ENCODE measurements at places on chromosomes 16 and 17. TPM values are rescaled to one million over a fixed set of nuclear protein-coding genes. Genes with fewer than 3 reads are reported as not detected.

GRCh38 chr16:24382762-24383407 is 126.8 kb downstream of the CACNG3 start:
- no peak for DNase-seq

DNA sequence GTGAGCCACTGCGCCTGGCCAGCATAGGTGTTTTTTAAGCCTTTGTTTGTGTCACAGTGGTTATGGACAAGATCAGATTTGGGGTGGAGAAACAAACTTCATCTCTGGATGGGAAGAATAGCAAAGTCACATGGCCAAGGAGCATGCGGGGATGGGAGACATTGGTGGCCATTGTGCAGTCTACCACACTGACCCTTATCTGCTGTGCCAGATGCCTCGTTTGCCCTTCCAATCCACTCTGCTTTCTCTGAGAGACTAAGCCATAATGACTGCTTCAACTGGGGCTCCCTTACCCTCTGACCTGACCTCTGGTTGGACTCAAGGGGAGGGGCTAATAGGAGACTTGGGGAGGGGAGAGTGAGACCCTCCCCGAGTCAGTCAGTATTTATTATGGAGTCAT is 166.8 kb downstream of the PRKCB start:
- no peak for DNase-seq

DNA sequence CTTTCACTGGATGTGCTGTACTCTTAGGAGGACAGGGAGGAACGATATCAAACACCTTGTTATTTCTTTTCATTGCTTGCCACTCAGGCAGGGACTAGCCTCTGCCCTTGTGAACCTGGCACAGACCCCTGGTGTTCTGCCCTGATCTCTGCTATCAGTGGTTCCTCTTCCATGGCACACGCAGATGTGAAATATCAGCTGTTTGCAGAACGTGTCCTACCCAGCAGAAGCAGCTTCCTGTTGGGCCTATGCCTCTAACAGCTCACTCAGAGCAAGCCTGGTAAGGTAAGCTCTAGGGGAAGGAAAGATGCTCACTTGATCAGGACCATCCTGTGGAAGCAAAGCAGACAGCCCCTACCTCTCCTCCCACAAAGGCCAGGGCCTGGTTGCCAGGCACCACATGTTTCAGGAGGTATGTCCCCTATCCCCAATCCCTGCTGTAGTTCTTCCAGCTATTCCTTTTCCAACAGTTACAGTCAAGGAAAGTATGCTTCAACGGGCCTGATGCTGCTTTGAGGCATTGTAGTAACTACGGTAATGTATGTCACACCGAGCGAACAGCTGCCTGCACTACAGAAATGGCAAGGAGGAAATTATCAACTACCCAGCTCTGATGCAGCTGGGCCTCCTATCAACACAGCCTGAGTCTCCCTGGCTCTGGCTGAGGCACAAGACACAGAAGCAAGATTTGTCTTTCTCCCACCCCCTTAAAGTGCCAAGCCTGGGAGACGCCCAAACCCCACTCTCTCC is 41.3 kb upstream of the GFOD2 start:
- DNase-seq, result no peak

DNA sequence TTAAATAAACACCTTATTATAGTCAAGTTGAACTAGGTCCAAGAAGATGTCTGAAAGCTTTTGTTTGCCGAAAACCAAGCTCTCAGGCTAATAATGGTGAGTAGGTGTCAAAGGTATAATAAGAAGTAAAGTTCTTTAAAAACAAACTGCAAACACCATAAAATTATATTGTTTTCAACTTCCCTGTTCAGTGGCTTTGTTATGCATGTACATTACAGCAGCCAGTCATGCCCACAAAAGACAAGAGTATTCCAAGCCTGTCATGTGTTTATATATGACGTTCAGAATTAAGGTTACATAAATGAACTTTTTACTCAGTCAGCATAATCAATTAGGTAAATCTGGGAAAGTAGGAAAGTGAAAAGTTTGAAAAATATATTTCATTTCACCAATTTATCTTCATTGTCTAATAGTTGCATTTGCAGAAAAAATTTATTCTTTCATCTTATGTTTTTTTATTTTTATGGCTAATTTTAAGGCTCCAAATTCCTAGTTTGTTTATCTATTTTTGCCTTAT is 928.7 kb upstream of the SOX9 start:
- no peak for DNase-seq

GRCh38 chr17:55668312-55668920 is 54.2 kb downstream of the TMEM100 start:
- no peak for DNase-seq

DNA sequence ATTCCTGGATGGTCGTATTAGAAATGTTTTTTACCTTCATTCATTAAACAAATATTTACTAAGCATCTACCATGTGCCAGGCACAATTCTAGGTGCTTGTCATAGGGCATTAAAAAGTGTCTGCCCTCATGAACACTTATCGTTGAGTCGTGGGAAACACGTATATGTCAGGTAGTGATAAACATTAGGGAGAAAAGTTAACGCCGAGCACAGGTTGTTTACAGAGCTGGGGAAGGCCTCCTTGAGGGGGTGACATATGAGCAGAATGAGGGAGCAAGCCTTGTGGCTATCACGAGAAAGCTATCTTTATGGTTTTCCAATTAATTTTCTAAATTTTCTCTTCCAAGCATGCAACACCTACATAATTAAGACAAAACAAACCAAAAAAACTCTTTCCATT is 985 bp upstream of the ZNF213 start:
- no peak for DNase-seq

- DNase-seq, result peak; percentile 21
Measured at GRCh38 chr17:73950593-73950914, 252.9 kb upstream of the RPL38 start.

DNA sequence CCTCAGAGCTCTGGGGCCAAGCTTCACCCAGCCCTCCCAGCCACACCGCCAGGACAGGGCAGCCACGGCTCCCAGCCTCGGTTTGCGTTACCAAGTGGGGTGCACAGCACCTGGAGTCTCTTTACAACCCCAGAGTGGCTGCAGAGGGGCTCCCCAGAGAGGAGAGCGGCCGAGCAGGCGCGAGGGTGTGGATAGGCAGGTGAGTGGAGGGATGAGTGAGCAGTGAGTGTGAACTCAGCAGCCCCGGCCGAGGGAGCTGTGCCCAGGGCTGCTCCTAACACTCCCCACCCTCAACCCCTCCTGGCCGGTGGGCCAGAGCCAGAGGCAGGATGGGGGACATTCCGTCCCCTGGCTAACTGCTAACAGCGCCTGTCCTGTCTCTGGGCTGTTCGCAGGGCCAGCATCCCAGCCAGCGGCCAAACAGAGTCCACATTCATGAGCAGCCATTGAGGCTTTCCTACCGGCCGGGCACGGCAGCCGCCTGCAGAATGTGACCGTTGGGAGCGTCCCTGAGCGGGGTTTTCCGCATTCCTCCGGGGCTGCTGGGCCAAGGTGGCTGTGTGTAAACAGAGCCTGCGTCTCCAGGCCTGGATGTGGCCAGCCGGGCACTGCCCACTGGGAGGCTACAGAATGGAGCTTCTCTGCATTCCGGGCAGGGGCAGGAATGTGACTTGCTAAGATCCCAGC is 5.3 kb downstream of the ZNF469 start:
- DNase-seq, result peak; percentile 30

- DNase-seq, result no peak
Measured at GRCh38 chr17:29968271-29968670, 26.8 kb downstream of the EFCAB5 start.

- DNase-seq, result no peak
Measured at GRCh38 chr17:45578516-45579455, 88.3 kb upstream of the PLEKHM1 start.

DNA sequence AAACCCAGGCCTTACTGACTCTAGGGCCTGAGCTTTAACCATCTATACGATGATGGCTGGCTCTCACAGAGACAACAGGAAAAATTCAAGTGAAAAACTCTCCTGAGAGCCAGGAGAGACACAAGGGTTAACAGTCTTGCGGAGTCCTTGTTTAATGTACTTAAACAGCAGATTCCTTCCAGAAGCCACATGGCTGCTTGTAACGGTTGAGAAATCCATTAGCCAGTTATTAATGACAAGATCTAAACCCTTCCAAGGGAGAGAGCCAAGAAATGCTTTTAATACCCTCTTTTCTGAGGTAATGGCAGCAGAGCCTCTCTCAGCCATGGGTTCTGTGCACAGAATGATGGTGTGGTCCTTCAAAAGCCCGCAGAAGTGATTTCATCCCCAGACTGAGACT is 5.2 kb upstream of the ALDOA start:
- no peak for DNase-seq

DNA sequence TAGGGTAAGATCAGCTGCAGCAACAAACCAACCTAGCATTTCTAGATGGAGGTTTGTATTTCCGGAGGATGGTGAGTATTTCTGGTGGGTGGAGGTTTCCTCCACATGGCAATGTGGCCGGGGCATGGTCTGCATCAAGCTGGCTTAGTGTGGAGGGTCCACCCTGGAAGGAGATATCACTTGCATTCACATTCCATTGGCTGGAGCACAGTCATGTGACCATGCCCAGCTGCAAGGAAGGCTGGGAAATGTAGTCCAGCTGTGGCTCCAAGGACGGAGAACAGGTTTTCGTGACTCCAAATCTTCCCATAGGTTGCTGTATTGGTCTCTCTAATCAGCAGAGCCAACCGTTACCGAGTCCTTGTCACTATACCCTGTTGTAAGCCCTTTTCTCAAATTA is 68.7 kb downstream of the RAI1 start:
- DNase-seq, result peak; percentile 36

GRCh38 chr16:72428681-72429376 is 256.9 kb upstream of the PMFBP1 start:
- no peak for DNase-seq

GRCh38 chr17:79654960-79655382 is 44.1 kb upstream of the RBFOX3 start:
- DNase-seq, result peak; percentile 15

DNA sequence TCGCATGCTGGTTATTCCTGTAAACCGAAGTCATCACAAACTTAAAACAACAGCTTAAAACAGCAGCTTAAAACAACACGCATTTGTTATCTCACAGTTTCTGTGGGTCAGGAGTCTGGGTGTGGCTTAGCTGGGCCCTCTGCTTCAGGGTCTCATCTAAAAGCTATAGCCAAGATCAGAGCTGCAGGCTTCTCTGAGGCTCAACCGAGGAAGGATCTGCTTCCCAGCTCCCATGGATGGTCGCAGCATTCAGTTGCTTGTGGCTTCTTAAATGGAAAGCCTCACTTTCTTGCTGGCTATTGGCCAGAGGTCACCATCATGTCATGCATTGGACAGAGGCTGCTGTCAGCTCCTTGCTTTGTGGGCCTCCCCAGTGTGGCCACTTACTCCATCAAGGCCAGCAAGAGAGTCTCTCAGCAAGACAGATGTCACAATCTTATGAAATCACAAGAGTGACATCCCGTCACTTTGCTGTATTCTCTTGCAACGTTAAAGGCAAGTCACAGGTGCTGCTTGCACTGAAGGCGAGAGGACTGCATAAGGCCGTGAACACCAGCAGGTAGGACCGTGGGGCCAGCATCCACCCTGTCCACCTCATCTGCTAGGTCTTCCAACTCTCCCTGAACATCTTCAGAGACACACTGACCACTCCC is 117.9 kb upstream of the TNRC6C start:
- DNase-seq, result no peak

DNA sequence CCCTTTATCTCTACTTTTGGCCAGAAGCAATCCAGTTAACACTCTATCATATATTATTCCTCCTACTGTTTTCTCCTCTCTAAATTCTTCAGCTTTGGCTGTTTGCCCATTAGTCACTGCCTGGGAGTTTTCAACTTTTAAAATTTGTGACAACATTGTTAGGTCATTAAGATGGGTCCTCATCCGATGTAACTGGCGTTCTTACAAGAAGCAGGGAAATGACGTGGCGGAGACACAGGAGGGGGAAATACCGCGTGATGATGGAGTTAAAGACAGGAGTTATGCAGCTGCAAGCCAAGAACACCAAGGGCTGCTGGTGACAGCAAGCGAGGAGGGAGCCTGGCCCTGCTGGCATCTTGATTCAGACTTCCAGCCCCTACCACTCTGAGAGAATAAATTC is 34.8 kb upstream of the CPHXL start:
- no peak for DNase-seq

- no peak for DNase-seq
Measured at GRCh38 chr17:83135692-83136091, 56.3 kb downstream of the METRNL start.

GRCh38 chr16:21223787-21224186 is 9.7 kb upstream of the ANKS4B start:
- DNase-seq, result no peak

- DNase-seq, result no peak
Measured at GRCh38 chr17:4551796-4552525, 3.2 kb downstream of the MYBBP1A start.

DNA sequence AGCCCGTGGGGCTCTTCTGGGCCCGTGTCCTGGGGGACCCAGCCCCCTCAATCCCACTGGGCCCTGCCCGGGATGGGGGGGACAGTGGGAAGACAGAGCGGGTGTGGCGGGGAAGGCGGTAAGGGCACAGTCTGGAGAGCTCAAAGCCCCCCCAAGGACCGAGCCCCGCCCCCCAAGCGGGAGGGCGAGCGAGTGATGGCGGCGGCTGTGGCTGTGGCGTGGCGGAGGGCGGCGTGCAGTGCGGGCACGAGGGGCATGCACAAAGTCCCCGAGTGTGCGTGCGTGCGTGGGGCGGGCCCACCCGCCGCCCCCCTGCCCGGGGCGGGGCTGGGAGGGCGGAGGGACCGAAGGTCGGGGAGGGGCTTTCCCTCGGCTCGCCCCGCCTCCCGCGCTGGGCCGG is 3.6 kb upstream of the WDR24 start:
- no peak for DNase-seq

DNA sequence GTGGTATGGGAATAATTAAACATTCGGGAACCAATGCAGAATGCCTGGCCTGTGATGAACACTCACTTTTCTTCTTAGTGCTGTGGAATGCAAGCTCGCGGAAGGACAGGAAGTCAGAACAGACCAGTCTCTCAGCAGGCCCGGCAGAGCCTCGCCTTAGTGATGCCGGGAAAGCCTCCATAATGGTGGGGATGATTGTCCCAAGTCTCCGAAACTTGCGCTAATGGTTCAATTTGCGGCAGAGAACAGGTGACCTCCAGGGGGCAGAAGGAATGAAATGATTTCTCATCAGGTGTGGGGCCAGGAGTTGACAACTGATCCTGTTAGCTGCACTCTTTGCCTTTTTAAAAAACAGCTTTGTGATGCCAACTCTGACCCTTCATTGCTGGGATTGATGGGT is 170.6 kb downstream of the GSG1L start:
- DNase-seq, result no peak

DNA sequence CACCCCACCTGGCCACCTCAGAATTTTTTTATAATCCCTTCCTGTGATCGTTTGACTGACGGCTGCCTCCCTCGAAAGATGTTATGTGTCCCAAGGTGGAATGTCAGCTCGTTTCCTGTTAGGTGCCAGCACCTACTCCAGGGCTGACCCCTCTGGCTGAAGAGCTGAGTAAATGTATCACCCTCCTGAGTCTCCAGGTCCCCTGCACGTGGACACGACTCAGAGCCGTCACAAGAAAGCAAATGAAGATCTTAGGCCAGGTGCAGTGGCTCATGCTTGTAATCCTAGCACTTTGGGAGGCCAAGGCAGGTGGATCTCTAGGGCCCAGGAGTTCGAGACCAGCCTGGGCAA is 273.2 kb downstream of the C16orf95 start:
- DNase-seq, result no peak

- DNase-seq, result no peak
Measured at GRCh38 chr16:77555126-77555525, 120.3 kb upstream of the ADAMTS18 start.

The LLGL2 gene
- total RNA-seq, result 86.7 TPM

The ADAP2 gene
- total RNA-seq, result 0.51 TPM

The HS3ST3A1 gene
- 2.9 TPM for total RNA-seq

The CLEC10A gene
- total RNA-seq, result not detected

The KRTAP3-2 gene
- not detected for total RNA-seq

The DOC2B gene
- total RNA-seq, result not detected
